Hematopoietic multipotent progenitor cell treated with erythropoietin and hydrocortisone succinate and interleukin-3 and kit ligand, for 6 days (in vitro differentiated cells): ENCODE measurements at places on chromosomes 12 and 14.

DNA sequence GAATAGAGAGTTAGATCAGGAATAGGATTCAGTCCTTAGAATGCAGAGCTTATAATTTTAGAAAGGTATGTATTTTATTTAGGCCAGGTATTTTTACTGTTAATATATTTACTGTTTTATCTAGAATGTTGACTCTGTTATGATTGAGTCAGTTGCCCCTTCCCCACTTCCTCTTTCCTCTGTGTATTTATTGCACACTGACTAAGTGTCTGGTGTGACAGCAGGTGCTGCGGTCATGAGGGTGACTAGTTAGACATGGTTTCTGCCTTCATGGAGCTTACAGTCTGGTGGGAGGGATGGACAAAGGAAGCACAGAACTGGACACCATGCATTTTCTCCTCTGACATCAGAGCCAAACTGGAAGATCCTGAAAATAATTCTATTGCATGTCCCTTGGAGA, 159.8 kb downstream of the CACNA1C start:
- DNase-seq, result no peak

GRCh38 chr12:4539167-4539870, 629 bp downstream of the RAD51AP1 start:
- peak; percentile 16 for DNase-seq

DNA sequence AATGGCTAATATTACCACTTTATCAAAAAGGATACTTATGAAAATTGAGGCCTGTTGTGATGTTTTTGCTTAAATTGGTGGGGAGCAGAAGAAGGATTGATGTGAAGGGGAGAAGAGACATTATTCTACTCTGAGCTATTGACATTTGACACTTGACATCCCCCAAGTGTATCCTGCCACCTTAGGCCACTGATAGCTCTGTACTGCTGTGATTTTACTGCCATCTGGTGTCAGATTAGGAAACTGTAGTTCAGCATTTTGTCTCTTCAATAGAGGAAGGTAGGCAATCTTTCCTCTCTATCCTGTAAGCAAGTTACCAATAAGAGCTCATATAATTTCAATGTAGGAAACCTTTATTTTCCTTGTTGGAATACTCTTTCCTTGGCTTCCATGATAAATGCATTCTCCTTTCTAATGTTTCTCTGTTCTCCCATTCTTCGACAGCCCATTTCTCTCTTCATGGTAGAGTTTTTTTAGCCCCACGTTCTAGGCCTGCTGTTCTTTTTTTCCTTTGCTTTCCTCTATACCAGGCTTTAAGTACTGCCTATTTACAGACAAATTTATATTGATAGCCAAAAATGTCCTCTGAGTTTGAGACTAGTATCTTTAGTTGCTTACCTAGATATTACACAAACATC, 46.3 kb downstream of the PPHLN1 start:
- DNase-seq, result peak; percentile 89

- DNase-seq, result peak; percentile 75
Observed at GRCh38 chr12:14408208-14408607, 42.7 kb downstream of the ATF7IP start.

DNA sequence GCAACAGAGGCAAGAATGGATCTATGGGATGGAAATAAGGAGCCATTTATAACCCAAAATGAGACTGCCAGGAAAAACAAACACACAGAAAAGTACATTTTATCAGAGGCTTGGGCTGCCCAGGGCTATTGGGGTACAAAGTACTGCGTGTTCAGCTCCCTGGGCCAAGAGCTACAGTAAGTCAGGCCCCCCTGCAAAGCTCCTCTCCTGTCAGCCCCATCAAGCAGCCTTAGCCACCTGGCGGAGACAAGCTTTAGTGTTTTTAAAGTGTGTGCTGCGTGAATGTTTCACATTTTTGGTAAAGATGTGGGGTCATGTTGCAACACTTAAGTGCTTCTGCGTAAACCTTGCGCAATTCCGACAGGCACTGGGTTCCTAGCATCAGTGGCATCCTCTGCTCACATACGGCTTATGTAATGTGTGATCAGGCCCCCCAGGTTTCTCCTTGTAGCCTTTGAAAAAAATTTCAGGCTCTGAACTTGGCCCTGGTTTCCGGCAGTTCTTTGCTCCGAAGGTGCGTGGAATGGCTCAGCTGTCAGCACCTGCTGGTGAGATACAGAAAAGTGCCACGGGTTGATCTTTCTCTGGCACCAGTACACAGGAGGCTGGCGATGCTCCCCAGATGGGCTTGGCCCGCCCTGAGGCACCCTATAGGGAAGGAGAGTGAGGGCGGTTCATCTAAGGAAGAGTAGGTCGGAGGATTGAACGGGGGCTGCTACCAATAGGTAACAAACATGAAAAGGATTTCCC, 198.7 kb upstream of the EEA1 start:
- peak; percentile 75 for DNase-seq

DNA sequence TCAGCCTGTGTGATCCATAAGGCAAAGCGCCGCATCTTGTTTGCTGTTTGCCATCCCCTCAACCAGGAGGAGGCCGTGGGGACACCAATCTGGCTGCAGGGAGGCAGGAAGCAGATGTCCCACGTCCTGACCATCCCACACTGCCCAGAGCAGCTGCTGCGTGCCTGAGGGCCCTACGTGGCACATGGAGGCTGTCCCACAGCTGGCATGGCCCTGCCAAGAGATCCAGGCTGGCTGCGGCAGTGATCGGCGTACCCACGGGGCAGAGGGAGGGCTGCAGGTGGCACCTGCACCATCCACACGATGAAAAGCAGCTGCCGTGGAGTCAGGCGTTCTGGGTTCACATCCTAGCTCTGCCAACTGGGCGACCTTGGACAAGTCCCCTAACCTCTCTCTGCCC, 42.0 kb downstream of the NCOR2 start:
- no peak for DNase-seq

DNA sequence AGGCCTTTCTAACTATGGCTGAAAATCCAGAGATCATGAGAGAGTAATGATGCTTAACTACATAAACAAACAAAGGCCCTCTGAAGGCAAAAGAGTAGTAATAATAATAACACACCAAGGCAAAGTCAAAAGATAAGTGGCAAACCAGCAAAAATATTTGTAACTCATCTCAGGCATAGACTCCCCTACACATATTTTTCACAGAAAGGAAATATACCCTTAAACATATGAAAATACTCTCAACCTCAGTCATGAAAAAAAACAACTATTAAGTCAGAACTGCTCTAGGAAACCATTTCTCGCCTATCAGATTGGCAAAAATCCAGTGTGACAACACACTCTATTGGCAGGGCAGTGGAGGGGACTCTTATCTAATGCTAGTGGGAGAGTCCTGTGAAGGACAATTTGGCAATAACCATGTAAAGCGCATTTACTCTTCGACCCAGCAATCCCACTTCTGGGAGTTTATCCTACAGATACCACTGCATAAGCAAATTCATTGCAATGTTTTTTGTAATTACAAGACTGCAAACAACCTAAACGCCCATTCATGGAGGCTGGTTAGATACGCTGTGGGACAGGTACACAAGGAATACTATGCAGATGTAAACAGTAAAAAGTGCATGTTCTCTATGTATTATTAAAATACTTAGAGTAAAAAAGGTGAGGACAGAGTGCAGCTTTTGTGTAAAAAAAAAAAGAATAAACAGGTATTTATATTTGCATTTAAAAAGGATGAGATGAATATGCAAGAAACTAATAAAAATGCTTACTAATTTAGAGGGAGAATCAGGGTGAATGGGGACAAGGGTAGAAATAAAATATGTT, 26.0 kb upstream of the IL22 start:
- peak; percentile 93 for DNase-seq

DNA sequence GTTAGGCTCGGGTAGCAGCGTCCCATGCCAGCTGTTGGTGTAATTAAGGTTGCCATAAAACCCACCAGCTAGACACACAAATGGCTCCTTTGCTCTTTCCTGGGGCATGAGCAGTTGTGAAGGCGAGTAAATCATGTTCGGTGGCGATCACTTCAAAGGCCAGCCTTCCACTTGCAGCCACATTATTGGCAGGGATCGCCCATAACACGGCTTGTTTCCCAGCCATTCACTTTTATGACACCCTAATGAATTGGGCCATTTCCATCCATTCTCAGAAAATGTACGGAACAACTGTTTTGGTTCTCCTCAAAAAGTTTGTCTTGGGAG, 63.4 kb downstream of the BEGAIN start:
- DNase-seq, result no peak

GRCh38 chr14:21860172-21860571, 186.6 kb upstream of the OR4E1 start:
- DNase-seq, result peak; percentile 75

- DNase-seq, result no peak
Observed at GRCh38 chr12:132672678-132673077, 14.5 kb downstream of the POLE start.

DNA sequence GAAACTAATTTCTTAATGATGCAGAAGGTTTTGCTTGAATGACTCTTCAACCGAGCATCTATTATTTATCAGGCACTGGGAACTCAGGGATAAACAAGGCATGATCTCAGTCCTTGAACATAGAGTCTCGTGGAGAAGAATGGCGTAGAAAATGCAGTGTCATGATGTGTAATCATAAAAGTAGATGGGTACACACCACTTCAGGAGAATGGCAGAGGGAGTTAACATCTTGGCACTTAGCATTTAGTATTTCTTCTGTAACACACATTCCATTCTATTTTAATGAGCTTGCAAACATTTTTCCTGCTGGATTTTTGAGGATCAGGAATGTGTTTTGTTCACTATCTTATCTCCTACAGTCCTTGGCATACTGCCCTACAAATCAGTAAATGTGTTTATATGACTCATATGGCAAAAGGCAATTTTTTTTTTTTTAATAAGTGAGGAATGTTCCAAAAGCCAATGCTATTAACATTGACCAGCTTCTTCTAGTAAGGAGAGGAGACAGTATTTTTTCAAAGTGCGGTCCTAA, 3.8 kb downstream of the TXNRD1 start:
- DNase-seq, result peak; percentile 73
